CD8-positive, alpha-beta T cell (primary cell): ENCODE measurements at places on chromosomes 1 and 21.

DNA sequence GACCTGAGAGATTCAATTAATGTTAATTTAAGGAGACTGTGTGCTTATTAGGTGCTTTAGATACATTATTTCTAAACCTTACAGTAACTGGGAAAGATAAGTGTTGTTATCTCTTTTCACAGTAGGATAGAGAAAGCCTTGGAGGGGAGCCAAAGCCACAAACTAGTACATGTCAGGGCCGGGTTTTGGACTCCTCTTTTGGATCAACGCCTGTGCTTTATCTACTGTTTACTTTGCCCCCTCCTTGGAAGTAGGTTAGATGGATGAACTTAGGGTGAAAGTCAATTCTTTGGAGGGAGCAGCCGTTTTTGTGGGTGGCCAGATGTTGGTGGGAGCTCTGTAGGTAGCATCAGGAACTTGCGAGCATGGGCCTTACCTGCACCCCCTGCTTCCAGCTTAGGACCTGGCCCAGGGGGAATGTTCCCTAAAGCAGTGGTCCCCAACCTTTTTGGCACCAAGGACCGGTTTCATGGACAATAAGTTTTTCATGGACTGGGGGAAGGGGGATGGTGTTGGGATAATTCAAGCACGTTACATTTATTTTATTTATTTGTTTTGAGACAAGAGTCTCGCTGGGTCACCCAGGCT is 1.7 kb downstream of the HHAT start:
- no peak for DNase-seq

GRCh38 chr1:22962558-22962957 is 10.1 kb downstream of the LACTBL1 start:
- DNase-seq: no peak

- DNase-seq: no peak
Observed at GRCh38 chr1:154471304-154471703, 30.7 kb upstream of the TDRD10 start.

DNA sequence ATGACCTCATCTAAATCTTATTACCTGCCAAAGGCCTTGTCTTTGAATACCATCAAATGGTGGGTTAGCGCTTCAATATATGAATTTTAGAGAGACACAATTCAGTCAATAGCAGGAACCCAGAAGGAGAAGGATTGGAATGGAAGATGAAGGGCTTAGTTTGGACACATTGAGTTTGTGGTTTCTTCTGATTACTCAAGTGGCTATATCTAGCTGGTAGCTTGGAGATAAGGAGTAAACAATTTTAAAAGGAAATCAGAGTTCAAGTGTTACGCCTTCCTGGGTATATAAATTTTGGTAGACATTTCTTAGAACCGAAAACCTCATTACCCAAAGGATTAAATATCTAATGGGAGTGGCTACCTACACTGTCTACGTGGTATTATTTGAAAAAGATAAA is 80.2 kb downstream of the RGS2 start:
- no peak for DNase-seq

- no peak for DNase-seq
Observed at GRCh38 chr1:76998582-76999223, 131.4 kb downstream of the ST6GALNAC5 start.

DNA sequence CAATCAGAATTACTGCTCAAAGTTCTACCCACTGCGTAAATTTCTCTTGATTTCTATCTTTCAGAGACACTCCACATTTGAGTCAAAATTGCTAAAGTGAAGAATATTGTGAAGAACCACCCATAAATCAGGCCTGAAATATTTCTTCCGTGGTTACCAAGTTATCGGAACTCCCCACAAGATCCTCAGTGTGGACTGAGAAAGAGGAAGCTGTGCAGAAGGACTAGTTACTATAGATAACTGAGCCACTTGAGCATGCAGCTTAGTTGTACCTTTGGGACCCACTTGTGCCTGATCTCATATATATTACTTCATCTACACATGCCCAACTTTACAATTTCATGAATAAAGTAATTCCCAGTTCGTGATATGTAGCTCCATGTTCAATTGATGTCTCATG is 18.4 kb downstream of the RWDD3 start:
- no peak for DNase-seq

DNA sequence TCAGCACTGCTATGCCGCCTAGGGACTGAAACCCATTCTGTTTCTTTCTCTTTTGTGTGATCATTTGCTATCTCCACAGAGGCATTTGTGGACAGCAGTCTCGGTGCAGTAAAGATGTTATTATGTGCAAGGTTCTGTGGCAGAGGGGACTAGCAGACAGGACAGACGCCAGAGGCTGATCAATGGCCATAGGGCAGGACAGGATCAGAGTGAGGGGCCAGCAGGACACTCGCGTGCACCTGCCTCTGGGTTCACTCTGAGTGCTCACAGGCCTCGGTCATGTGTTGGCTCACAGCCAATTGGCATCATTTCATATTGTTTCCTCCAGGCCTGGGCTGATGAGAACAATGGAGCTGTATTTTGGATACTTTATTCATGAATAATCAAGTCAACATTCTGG is 212.6 kb downstream of the TGFB2 start:
- no peak for DNase-seq
